Left lung (tissue), 14 donors: ENCODE measurements at places on chromosomes 1 and 21.

DNA sequence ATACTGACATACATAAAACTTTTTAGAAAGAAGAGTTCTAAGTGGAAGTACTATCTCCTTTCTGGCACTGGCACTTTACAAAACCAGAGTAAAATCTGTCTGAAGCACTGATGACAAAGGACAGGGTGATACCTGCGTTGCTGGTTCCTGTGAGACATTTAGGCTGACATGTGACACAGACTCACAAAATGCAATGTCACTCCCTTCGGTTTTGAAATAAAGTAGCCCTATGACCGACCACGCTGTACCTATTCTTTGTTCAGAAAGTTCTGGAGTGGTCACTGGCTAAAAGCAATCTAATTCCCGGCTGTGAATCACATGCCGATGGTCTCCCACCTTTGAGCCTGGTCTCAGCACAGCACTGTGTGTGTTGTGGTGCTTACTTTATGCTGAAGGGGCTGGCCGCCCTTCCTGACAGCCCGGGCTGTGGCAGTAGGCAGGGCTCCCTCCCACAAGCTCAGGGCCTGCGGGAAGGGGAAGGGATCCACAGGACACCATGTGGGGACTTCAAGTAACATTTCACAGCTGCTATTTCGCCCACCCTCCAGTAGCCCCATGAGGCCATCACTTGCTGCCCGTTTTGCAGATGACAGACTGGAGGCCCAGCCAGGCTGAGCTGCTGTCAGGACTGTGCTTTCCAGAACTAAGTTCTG is 48.0 kb downstream of the MRPL37 start:
- DNase-seq = no peak

DNA sequence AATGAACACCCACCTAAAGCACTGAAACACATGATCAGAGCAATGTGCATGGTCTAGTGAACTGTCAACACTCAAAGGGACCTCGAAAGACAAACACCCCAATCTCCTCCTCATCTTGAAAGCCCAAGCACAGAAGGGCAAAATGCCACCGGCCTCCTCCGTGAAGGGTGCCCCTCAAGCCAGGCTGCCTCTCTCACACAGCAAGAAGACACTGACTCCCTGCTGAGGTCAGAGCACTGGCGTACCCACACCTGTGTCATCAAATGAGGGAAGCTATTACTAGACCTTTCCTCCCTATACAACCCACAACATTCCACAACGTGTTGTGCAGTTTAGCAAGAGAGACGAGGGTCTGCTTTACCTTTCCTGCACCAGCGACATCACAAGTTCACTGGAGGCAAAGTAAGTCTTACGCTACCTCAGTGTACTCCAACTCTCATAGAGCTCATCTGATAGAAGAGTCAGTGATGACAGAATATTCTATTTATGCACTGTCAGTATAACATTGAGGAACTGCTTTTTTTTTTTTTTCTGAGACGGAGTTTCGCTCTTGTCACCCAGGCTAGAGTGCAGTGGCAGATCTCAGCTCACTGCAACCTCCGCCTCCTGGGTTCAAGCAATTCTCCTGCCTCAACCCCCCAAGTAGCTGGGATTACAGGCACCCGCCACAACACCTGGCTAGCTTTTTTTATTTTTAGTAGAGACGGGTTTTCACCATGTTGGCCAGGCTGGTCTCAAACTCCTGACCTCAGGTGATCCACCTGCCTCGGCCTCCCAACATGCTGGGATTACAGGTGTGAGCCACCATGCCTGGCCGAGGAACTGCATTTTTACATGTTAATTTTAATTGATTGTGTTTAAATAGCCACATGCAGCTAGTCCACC is 3.3 kb downstream of the SH3BP5L start:
- DNase-seq = no peak

DNA sequence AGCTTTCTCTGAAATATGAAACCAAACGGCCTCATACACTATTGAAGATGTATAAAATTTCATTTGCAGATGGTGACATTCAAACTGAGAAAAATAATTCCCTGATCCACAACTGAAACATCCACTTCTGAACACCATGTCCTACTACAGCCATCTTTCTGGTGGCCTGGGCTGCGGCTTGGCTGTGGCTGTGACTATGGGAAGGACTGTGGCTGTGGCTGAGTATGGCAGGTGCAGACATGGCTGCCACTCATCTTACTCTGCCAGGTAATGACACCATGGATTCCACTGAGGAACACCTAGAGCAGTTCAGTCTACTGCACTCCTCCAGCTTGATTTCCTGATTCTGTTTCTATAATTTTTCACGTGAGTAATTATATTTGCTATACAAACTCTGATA is at the start of gene KRTAP20-4:
Gene KRTAP20-4 (plus strand): TSS at position 106 of the 400 bp plus-strand sequence.
- no peak for DNase-seq

GRCh38 chr1:44229435-44230167 is 16.3 kb downstream of the DMAP1 start:
- no peak for DNase-seq

DNA sequence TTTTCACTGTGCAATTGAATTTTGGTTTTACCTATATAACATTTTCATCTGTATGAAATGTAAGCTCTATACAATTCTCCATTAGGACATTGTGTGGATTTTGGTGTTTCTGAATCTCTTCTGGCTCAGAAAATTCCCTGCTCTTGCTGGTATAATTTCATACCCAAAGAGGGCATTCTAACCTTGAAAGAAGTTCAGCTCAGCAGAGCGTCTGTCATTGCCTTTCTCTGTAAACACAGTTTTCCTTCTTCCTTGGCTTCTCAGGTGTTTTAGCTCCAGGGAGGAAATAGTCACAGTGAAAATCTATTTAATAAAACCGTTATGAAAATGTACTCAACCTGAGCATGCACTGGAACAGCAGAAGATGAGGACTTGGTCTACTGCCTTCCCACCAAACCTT is 16.0 kb downstream of the DISC1 start:
- DNase-seq = no peak

- no peak for DNase-seq
Observed at GRCh38 chr21:37297364-37297763, 30.2 kb upstream of the VPS26C start.

DNA sequence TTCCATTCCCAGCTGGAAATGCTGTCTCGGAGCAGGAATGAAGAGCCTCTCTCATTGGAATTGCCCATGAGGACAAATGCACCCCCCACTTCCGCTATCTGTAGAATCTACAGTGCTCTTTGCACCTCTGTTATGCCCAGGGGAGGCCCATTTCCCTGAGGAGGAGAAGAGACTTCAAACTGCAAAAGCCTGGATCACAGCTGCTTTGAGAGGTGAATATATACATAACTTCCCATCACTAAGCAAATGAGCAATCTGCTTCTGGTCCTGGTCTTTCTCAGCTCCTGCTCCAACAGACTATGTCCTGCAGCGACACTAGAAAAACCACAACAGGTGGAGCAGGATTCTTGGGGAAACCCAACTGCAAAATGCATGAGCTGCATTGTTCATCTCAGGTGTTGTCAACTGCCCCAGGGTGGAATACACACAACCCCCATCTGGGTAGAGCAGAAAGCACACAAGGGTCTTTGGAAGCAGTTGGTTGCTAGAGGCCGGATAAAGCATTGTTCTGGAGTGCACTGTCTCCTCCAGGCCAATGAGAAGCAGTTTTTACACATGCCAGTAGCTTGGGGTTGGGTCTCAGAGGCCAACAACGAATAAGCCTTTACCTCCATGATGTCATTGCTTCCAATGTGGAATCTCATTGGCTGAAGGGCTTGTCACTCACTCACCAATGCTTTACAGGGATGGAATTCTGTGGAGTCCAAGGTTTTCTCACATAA is 67.7 kb upstream of the RAB4A start:
- DNase-seq = no peak

DNA sequence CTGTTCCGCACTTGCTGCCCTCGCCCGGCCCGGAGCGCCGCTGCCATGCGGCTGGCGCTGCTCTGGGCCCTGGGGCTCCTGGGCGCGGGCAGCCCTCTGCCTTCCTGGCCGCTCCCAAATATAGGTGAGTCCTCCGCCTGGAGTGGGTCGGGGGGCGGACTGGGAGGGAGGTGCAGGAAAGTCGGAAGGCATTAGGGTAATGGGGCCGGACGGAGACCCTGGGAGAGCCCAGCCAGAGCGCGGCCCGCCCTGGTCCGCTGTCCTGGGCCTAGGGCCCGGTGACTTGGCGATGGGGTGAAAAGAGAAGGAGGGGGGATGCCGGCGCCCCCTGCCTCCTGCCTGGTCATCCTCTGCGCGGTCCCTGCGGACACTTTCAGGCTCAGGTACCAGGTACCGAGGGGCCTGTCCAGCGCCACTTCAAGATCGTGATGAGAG is 243 bp downstream of the ADAM15 start:
- no peak for DNase-seq

- DNase-seq = no peak
Observed at GRCh38 chr1:7171574-7171973, 386.3 kb downstream of the CAMTA1 start.

DNA sequence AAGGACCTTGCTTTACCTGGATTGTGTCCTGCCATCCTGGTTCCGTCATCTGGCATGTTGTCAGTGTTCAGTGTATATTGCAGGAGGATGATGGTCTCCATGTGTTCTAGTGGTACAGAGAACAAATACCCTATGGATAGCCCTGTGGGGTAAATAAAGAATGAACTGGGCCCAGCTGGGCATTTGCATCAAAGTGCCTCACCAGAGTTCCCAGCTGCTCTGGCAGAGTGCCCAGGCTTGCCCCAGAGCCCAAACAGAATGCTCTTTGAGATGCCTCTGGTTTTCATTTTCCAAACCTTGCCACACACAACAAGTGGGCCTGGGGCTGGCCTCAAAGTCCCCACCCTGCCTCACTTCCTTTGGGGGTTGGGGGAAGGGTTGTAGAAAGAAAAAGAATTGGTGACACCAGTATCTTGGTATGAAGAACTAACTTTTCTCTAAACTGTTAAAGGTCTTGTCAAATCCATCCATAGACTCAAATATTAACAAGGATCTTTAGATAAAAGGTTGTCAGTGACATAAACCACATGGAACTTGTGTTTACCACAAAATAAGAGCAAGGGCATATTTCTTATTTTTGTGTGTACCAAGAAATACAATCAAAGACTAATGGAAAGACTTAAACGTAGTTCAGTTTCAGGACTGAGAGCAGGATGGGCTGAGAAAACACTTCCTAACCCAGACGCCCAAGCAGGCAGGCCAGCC is 82.2 kb downstream of the LMO4 start:
- DNase-seq = peak; percentile 39

GRCh38 chr21:29374481-29374880 is 75.8 kb downstream of the BACH1 start:
- no peak for DNase-seq

GRCh38 chr1:30649321-30649991 is 73.9 kb downstream of the MATN1 start:
- peak; percentile 9 for DNase-seq

DNA sequence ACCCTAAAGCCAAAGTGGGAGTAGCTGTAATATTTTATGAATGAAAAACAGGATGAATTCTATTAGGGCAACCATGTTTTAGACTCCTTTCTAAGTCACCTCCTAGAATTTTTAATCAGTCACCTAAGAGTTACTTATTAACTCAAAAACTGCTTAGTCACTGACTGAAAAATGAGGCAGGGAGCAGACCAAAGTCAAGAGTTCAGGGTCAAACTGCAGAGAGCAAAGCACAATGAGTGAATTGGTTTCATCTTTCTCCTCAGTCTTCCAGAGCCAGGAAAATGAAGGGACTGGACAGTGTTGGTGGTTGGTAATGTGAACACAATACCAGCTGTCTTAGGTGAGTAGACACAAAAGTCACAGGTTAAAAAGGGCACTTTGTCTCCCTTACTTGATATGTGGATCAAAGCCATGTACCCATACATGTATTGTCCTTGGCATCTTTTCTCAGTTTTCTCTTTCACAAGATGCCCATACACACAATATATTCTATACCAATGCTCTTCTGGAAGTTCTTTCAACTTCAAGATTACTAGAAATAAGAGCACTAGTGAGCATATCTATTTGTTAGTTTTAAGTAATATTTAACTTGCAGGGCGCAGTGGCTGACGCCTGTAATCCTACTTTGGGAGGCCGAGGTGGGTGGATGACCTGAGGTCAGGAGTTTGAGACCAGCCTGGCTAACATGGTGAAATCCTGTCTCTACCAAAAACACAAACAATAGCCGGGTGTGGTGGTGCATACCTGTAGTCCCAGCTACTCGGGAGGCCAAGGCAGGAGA is 42.2 kb downstream of the ATP1B1 start:
- DNase-seq = no peak

DNA sequence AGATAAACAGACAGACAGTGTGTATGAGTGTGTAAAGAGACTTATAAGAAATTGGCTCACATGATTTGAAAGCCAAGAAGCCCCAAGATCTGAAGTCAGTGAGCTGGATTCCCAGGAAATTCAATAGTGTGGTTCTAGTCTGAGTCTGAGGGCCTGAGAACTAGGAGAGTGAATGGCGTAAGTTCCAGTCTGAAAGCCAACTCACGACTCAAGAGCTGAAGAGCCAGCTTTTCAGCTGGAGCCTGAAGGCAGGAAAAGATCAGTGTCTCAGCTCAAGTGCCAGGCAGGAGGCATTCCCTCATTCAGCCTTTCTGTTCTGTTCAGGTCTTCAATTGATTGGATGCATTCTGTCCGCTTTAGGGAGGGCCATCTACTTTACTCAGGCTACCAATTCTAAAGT is 257.2 kb downstream of the PLPP3 start:
- no peak for DNase-seq

DNA sequence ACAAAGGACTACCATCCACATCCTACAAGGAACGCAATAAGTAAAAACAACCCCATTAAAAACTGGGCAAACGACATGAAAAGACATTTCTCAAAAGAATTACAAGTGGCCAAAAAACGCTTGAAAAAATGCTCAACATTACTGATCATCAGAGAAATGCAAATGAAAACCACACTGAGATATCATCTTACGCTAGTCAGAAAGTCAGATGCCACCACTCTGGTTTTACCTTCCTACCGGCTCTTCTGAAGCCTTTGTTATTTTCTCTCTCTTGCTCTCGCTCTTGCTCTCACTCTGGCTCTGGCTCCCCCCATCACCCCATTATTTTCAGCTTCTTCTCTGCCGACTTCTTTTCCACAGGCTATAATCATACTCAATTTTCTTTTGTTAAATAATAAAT is 38.8 kb downstream of the VPS45 start:
- DNase-seq = no peak

DNA sequence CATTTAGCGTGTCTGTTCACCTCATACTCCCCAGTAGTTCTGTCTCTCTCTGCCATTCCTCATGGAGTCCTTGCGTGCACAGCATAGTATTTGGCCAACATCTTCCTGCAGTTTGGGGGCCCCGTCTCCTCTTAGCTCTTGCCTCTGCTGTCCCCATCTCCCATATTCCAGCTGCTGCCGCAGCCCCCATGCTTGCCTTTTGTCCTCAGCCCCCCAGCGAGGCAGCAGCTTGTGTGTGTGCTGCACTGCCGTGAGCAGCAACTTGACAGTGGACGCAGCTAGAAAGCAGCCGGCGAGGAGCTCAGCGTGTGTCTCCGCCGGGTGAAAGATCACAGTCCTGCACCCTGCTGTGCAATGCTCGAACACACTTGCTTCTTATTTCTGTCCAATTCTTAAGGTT is 164.2 kb upstream of the COL6A1 start:
- no peak for DNase-seq

DNA sequence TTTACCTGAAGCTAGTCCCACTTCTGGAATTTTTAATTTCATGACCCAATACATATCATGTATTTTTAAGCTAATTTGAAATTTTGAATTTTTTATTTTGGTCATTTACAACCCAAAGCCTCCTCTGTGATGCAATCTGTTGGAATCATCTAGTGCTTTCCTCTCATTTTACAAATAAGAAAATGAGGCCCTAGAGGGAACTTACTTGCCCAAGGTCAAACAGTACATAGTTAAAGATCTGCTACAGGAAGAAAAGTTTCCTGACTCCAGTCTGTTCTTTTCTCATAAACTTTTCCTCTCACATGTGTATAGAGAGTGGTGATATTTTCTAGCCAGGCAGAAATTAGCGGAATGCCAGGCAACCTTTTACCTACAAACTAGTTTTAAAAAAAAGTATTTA is 59.3 kb upstream of the DPT start:
- no peak for DNase-seq
